Large intestine (tissue), 12 donors: ENCODE measurements at places on chromosomes 1 and 21. TPM values are rescaled to one million over a fixed set of nuclear protein-coding genes. Genes with fewer than 3 reads are reported as not detected.

- no peak overlapping the region for H3K4me3 ChIP-seq
- DNase-seq: no peak
- no peaks in the 10 kb centered on the region for H3K36me3 ChIP-seq
- peaks cover 57% of the 10 kb centered on the region for H3K27me3 ChIP-seq
Observed at GRCh38 chr1:50981741-50982140, 11.7 kb downstream of the CDKN2C start.

GRCh38 chr21:44024257-44024656 is 12.1 kb downstream of the TRAPPC10 start:
- peaks cover 6% of the 10 kb centered on the region for H3K36me3 ChIP-seq
- no peak overlapping the region for H3K27ac ChIP-seq
- no peaks in the 10 kb centered on the region for H3K27me3 ChIP-seq
- DNase-seq: no peak

- H3K27ac ChIP-seq: no peak overlapping the region
- no peaks in the 10 kb centered on the region for H3K36me3 ChIP-seq
- no peaks in the 10 kb centered on the region for H3K27me3 ChIP-seq
- DNase-seq: no peak
Observed at GRCh38 chr21:15071009-15071408, 6.2 kb upstream of the NRIP1 start.

DNA sequence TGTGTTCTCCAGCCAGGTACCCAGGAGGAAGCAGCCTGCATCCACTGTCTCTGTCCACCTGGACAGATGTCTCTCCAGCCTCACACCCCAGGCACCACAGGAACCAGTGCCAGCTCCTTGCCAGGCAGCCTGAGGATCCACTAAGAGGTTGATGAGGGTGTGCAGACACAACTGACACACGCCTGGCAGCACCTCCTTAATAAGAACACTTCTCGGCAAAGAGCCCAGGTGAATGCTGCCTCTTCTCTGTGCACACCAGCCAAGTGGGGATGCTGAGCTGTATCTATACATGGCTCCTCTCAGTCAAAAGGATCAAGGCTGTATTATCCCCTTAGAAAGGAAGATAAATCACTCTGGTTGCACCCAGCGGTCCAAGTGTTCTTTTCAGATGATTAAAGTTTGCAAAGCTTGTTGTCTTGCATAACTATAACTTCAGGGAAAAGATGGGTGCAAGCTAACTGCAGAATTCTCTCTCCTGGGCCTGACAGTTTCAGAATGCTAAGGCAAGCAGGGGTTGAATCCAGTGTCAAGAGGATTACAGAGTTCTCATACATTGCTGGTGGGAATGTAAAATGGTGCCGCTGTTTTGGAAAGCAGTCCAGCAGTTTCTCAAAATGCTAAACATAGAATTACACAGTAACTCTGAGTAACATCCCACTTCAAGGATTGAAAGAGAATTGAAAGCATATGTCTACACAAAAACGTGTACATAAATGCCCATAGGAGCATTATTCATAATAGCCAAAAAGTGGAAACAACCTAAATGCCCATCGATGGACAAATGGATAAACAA is 3.7 kb upstream of the CAPN8 start:
- H3K4me1 ChIP-seq: peaks cover 3% of the 10 kb centered on the region
- H3K36me3 ChIP-seq: no peaks in the 10 kb centered on the region
- DNase-seq: no peak
- no peak overlapping the region for H3K27ac ChIP-seq

DNA sequence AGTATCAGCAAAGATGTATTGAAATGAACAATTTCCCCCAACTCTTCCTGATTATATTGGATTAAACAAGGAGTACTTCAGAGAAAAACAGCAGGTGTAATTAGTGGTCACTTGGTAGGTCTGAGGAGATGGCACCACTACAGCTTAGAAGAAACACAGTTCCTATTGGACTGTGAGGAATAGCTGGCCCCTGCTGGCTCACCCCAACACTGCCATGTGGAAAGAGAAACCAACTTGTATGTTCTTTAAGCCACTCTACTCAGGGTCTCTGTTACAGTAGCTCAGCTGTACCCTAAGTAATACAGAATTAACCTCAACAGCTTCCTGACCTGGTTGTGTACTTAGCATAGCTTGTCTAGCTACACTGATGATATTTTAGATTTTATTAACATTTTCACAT is 26.5 kb upstream of the MTR start:
- H3K36me3 ChIP-seq: no peaks in the 10 kb centered on the region
- no peak overlapping the region for H3K27ac ChIP-seq
- no peaks in the 10 kb centered on the region for H3K4me1 ChIP-seq
- no peak overlapping the region for H3K4me3 ChIP-seq
- no peak for DNase-seq

Gene ADAMTSL4
- polyA plus RNA-seq: 15.9 TPM

Gene ZSWIM5
- polyA plus RNA-seq: 9.3 TPM

Gene CASQ1
- polyA plus RNA-seq: 1.9 TPM

Gene RPL5
- polyA plus RNA-seq: 2,734 TPM

Gene FGR
- polyA plus RNA-seq: 4.0 TPM

Gene ATAD3C
- 1.0 TPM for polyA plus RNA-seq
